ENCODE measurements at places on chromosomes 16 and 17.

DNA sequence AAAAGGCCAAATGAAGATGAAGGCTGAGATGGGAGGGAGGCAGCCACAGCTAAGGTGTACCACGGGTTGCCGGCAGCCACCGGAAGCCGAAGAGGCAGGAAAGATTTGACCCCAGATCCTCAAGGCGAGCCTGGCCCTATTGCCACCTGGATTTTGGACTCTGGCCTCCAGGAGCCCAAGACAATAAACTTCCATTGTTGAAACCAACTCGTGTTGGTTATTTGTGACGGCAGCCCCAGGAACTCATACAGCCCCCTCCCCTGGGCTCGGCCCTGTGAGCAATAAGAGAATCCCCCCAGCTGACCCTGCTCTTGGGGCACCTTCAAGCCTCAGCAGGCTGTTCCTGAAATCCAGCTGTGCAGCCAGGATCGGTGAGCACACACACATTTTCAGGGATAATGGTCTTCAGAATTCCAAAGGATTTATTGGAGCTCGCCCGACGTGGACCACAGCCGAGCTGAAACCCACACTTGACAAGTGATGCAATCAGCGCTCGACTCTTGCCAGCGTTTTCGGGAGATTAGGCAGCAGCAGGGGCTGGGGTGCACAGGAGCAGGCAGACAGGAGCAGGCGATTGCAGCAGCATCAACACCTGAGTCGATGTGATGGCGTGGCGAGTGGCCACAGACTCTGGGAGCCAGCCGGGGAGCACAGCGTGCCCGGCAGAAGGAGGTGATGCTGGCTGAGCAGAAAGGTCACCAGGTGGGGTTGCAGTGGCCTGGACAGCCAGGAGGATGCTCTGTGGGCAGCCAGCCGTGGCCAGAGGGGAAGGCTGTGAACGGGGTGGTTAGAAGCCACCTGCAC, 22.4 kb upstream of the CBX4 start:
- no peak for DNase-seq

GRCh38 chr17:12736526-12736925, 52.8 kb upstream of the ARHGAP44 start:
- DNase-seq: no peak

DNA sequence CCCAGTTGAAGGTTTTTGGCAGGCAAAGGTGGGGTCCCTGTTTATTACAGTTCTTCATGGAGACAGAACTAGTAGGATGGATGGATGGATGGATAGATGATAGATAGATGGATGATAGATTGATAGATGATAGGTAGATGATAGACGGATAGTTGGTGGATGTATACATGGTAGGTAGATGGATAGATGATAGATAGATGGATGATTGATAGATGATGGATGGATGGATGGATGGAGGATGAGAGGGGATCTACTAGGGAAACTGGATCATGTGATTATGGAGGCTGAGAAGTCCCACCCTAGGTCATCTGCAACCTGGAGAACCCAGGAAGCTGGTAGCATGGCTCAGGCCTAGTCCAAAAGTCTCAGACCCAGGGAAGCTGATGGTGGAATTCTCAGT, 88.6 kb downstream of the ABCC1 start:
- no peak for DNase-seq

DNA sequence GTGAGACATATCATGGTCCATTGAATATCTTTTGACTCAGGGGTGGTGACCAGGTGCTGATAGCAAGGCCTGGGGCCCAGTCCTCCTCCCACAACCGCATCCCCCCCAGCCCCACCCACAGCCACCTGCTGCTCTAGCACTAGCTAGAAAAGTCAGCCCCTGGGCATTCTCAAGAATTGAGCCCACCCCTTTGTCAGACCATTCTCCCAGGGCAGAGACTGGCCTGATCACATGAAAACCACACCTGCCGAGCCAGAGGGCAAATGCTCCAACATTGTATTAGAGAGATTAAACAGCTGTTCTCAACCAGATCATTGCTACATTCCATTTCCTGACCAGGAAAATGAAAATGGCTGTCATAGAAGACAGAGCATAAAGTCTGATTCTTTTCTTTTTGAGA, 62.4 kb downstream of the RAB11FIP4 start:
- no peak for DNase-seq

- no peak for DNase-seq
Observed at GRCh38 chr17:36926226-36926625, 11.0 kb upstream of the LHX1 start.

- DNase-seq: no peak
Observed at GRCh38 chr17:77892031-77892430, 66.5 kb upstream of the TNRC6C start.

DNA sequence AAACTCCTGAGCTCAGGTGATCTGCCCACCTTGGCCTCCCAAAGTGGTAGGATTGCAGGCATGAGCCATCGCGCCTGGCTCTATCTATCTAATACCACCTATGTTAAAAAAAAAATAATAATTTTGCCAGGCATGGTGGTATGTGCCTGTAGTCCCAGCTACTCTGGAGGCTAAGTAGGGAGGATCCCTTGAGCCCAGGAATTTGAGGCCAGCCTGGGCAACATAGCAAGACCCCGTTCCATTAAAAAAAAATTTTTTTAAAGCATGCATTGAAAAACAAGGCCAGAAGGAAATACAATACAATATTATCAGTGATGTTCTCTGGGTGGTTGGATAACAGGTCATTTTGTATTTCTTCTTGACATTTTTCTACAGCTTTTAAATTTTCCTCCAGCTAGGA, 45.2 kb upstream of the HELZ start:
- DNase-seq: no peak

DNA sequence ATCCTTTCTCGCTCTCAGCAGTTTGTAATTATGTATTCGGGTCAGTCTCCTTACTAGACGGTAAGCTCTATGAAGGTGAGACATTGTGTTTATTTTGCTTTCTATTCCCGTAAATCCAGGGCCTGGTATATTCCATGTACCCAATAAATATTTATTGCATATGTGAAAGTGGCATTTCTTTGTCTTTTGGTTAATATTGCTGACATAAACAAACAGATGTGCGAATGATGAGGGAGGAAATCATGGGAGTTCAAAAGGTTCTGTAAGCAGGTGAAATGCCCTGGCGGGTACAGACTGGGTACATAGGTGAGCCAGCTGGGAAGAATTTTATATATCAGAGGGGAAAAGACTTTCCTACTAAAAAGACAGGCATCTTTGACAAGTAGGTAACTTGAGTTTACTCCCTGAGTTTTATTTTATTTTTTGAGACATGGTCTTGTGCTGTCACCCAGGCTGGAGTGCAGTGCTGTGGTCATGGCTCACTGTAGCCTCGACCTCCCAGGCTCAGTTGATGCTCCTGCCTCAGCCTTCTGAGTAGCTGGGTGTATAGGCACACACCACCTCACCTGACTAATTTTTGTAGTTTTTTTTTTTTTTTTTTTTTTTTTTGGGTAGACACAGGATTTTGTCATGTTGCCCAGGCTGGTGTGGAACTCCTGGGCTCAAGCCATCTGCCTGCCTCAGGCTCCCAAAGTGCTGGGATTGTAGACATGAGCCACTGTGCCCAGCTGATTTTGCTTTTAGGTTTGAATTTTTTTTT, 5.7 kb upstream of the METTL9 start:
- DNase-seq: no peak

GRCh38 chr16:27330542-27330941, 16.8 kb downstream of the IL4R start:
- DNase-seq: no peak

DNA sequence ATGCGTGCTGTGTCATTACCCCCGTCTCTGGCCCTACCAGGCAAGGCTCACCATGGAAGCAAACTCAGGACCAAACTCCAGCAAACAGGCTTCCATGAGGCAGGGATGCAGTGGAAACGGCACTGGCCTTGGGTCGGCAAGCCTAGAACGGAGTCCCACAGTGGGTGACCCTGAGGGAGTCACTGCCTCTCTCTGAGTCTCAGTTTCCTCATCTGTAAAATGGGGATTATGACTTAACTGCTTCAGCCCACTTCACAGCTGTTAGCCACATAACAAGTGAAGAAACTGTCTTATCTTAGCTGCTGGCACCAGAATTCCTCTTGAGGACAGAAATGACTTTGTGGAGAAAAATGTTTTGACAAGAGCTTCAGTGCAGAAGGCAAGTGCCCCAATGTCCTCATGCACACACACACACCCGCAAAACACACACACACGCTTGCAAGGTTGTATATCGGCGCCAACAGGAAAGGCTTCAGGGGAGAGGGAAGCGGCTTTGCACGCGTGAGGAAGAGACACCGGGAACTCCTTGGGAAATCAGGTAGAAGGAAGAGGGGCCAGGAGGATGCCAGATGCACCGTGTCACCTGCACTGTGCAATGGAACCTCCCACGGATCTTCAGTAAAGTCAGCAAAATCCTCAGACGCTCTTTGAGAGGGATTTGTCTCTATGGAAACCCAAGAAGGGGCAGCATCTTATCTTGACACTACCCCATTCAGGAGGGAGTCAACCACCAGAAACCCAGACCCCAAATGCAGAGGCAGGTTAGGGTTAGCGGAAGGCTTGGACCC, 53.7 kb downstream of the GSG1L start:
- peak; percentile 9 for DNase-seq

GRCh38 chr17:1541367-1541904, 21.2 kb downstream of the PITPNA start:
- DNase-seq: no peak

GRCh38 chr16:74556375-74556922, 50.5 kb downstream of the GLG1 start:
- DNase-seq: no peak

- DNase-seq: no peak
Observed at GRCh38 chr16:4087990-4088577, 28.2 kb downstream of the ADCY9 start.

DNA sequence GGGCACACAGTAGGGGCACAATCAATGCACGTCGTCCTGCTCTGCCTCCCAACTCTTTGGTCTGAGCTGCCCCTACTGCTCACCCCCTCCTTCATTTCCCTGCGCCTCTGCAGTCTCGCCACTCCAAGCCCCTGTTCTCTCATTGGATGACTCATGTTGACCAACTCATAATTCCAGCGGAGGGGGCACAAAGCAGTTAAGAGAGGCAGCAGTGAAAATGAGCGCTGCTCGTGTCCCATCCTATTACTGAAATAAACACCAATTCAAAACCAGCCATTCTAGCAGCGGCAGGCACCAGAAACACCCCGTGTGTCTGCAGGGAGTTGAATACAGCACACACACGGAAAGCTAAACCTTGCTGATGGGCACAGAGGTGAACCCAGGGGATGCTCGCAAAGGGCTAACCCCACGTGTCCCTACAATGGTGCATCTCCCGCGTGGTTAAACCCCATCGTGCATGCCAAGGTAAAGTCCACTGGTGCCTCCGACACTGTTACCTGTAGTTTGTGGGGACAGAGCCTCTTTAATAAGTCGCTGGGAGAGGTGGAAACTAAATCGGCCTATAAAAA, 310.4 kb downstream of the XYLT1 start:
- DNase-seq: no peak

DNA sequence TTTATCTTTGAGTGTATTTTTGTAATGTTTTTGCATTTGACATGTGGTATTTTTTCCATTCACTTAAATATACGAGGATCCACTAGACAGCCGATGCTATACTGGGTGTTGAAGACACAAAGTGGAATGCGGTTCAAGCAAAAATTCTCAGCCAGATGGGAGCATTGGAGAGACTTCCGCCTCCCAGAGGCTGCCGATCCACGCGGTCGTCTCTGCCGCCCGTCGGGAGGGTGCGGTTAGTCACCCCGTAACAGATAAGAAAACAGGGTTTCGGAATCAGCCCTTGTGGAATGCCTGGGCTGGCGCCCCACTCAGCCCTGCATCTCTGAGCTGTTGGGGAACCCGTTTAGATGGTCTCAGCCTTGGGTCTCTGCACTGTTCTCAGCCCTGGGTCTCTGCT, 7.3 kb downstream of the GSE1 start:
- no peak for DNase-seq

DNA sequence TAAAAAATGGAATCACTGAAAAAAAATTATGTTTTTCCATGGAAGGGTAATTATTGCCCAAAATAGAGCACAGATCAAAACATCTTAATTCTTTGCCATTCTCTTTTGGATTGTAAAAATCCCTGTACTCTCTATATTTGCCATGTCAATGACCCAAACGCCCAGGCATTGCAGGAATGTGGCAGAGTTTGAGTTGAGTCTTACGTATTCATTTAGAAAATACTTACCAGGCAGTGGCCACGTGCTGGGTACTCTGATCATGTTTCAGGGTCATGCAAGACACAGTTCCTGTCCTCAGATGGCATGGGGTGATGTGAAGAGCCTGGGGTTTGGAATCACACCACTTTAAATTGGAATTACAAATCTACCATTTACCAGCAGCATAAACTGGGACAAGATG, 267.7 kb downstream of the ABCC12 start:
- DNase-seq: no peak

DNA sequence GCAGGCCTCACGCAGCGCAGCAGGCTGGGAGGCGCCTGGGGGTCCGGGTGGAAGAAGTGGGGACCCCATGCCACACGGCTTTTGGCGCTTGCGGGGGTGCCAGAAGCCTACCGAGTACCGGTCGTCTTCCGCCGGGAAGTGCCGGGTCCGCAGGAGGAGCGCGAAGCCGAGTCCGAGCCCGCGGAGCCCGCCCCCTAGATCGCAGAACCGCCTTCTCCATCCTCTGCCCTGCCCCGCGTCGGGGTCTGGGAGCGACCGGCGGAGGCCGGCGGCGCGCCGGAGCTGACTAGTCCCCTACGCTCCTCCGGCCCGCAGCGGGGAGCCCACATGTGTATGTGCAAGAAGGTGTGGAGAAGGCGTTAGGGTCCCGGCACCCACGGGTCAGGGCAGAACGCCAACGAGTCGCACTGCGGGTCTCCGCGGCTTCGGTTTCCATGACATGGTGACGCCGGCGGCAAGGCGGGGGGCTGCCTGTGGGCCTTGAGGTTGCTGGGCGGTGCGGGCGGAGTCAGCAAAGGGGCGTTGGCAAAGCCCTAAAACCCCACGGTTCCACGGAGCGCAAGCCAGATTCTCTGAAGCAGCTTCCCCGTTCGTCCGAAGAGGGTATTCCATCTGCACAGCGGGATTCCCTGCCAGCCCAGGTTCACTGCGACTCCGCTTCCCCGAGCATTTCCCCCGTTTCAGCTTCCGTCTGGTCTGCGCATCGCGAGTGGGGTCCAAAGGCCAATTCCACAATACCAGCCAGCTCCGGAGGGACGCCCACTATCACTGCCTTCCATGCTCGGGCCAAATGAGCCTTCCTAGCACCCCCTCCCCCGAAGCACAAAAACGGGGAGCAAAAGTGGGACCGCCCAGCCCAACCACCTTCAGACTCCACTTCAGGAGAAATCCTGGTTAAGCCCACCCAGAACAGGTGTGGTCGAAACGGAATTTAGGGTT, 2.3 kb upstream of the LHX1 start:
- no peak for DNase-seq

Data from nucleus accumbens (tissue), 56 donors.